Fibroblast of mammary gland (primary cell): ENCODE measurements at places on chromosomes 5 and 9.

GRCh38 chr5:43769571-43770355 lies 166.8 kb downstream of the NNT start:
- peak; percentile 96 for DNase-seq

DNA sequence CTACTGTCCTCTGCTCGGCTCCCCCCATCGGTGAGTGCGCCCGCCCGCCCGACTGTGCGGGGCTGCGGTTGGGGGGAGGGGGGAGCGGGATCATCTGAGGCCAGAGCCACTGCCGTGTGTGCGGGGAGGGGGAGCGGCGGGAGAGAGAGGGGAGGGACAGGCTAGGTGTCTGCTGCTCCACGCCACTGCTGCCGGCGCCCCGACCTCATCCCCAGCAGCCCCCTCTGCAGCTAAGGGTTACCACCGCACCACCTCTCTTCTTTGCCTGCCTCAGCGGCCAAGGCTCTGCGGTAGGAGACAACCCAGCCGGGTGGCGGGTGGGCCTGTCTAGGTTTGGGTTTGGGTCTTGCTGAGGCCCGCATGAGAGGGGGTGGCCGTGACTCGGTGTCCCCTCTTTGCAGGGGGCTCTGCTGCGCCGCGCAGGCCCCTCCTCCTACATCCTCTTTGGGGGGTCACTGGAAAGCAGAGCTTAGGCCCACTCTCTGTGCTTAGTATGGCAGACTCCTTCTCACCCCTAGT lies 670 bp upstream of the PURA start:
- no peak for DNase-seq

GRCh38 chr5:167778228-167778627 lies 513.2 kb upstream of the WWC1 start:
- DNase-seq, result no peak

DNA sequence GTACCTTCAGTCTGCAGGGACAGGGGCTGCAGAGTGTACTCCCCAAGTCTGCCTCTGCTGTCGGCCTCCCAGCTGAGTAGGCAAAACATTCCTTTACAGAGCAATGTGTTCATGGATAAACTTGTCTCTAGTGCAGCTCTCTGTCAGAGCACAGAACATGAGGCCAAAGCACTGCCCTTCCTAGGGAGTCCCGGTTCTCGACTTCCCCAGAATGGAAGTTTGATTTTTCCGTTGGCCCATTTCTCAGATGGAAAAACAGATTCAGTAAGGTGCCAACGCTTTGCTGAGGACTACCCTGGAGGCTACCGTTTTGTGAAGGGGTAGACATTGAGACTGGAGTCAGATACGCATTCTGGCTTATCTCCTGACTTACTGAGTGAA lies 422 bp upstream of the TRIM32 start:
- peak; percentile 33 for DNase-seq

GRCh38 chr5:91417219-91417618 lies 34.1 kb upstream of the ARRDC3 start:
- peak; percentile 19 for DNase-seq

DNA sequence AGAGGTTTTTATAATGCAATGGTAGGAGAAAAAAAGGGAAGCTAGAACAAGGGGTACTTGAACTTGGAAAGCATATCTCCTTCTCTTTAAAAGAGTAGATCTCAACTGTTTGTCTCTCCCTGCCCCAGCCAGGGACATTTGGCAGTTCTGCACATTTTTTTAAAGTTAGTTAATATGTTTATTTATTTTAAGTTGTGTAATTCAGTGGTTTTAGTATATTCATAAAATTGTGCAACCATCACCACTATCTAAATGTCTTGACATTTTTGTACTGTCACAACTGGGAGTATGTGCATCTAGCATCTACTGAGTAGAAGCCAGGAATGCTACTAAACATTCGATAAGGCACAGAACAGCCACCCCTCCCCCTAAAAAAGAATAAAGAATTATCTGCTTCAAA lies 103.5 kb upstream of the DPYSL3 start:
- DNase-seq, result peak; percentile 70

DNA sequence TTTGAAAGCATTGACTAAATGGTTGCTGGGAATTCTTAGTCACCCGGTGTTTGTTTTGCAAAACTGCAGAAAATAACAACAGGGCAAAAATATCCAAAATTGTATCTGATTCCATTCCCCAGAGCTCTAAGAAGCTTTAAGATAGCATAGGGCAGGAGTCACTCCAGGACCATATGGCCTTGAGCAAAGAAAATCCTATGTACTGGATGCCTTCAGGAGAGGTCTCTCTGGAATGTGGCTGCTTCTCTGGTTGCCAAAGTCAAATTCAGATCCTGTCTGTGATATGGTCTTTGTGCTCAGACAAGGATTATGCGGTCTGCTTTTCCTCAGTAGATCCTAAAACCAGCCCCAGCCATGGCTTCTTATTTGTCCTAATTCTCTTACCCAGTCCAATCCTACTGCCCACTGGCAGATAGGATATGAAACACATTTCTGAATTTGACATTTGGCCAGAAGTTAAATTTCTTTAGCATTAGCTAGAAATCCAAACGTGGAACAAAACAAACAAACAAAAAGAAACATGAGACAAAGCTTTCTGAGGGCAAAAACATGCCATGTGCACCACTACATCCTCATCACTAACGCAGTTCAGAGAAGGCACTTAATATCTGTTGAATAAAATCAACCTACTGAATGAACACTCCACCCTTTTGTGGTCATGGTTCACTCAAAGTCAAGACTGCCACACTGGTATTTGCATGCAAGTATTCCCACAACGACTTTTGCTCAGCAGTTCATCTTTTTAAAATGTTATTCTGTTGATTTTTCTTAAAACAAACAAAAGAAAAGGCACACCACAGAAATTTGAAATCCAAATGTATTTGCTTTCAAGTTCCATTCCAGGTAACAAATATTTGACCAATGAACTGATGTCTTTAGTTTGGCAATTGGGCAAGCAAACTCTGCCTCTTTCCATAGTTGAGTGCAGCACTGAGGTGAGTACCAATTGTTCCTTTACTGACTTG lies 165.7 kb downstream of the TRPM6 start:
- DNase-seq, result no peak

- DNase-seq, result no peak
These were observed 296.9 kb downstream of the ADGRV1 start for GRCh38 chr5:90855296-90856010.

DNA sequence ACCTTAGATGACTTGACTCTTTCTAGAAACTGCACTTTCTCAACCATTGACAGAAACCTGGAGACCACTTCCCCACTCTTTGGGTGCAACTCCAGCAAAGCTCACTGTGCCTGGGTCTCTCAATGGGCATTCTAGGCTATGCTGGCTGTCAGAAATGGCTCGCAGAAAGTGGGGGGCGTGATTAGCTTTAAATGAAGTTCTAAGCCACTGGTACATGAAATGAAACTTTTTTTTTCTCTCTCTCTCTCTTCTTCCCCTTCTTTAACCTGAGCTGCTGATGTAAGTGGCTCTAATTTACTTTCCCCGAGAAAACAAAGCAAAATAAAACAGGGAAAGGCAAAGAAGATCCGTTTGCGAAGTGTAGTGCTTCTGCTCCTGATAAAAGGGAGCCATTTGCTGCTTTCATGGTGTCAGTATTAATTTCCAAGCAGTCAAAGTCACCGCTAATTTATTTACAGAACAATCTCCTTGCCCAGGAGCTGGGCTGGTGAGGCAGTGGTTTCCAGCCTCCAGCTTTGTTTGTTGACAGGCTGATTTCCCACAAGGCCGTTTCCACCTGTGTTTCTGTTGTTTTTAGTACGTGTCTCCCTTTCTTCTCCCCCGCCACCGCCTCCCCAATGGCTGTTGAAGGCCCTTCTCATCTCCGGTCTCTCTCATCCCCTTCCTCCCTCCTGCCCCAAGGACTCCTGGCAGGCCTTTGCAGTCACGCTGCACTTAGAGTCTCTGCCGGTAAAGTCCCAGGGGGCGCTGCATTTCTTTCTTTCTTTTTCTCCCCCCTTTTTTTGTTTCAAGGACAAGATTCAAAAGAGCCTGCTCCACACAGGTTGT lies 422.9 kb downstream of the EBF1 start:
- no peak for DNase-seq

- DNase-seq, result no peak
These were observed 149.3 kb upstream of the MPDZ start for GRCh38 chr9:13428766-13429165.

DNA sequence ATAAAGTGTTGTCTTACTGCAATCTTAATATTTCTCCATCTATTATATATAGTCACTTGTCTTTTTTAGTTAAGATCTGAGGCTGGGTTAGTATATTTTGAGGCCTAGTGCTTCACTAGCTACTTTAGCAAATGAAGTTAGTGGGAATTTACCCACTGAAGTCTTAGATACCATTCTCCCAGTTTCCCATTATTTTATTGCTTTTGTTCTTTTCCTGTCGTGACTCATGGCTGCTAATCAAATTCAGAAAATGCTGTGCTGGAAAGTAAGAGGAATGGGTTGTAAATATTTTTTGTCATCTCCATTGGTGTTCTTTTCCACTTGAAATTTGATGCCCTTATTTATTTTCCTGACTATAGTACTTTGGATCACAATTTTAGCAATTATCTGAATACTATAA lies 14.2 kb downstream of the TCERG1 start:
- peak; percentile 46 for DNase-seq

DNA sequence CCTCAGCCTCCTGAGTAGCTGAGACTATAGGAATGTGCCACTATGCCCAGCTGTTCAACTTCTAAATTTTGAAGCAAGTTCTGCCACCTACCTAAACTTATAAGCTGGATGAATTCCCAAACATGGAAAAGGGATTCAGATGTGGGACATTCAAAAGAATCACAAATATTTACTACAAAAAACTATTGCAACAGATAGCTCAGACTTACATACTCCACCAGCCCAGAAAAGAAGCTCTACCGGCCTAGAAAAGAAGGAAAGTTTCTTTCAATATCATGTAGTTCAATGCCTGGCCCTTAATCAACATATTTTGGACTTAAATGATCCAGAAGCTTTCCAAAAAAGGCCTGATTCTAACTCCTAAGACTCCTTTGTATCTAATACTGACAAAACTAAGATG lies 23.8 kb downstream of the SH3RF2 start:
- DNase-seq, result no peak

DNA sequence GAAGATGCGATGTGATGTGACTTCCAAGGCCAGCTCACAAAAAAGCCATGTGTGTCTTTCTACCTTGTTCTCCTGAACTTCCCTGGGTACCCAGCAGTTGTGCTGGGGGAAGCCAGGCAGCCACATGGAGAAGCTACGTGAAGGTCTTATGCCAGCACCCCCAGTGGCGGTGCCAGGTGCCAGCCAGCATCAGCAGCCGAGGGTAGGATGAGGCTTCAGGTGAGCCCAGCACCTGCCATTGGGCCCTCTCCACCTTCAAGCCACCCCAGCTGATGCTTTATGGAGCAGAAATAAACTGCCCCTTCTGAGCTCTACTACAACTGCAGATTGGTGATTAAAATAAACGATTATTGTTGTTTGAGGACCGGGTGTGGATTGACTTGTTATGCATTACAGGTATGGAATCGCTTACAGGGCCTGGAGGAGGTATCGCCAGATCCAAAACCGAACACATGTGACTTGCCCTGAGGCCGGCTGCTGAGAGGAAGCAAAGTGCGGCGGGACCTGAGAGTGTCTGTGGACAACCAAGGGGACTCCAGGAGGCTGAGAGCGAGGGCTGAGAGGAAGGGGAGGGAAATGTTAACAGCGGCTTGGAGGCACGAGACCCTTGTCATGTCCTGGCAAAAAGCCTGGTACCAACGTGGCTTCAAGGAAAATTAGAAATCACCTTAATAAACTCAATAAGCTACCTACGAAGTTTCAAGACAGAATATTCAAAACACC lies 36.0 kb upstream of the OLFM1 start:
- no peak for DNase-seq

- no peak for DNase-seq
These were observed 1.3 kb downstream of the OR13J1 start for GRCh38 chr9:35868933-35869332.

- no peak for DNase-seq
These were observed 79.7 kb upstream of the ZNF366 start for GRCh38 chr5:72586788-72587530.

GRCh38 chr9:126293522-126293889 lies 33.1 kb upstream of the MVB12B start:
- DNase-seq, result no peak

- DNase-seq, result no peak
These were observed 14.6 kb upstream of the ACOT12 start for GRCh38 chr5:81408496-81408895.

DNA sequence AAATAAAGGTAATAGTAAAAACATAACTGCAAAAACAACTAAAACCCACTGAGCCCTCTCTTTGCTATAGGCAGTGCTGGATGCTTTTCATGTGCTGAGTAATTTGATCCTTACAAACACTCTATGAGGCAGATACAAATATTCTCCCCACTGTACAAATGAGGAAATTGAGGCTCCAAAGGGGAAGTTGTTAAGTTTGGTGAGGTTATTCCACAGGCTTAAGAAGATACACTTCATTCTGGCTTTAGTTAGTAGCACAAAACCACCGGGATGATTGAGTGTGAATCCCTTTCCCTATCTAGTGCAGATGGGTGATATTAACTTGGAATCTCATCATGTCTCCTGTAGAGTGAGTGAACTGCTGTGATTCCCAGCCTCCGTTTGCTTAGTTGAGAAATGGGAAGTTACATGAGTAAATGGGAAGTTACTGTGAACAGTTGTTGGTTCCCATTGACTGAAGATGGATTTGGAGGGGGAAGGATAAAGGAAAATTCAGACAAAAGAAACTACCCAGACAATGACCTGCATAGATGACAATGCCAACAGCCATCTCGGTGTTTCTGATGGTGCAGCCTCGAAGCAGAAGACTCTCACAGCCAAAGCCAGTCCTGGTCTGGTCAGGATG lies 208.3 kb downstream of the ATP10B start:
- no peak for DNase-seq

GRCh38 chr5:116593340-116593739 lies 18.7 kb upstream of the SEMA6A start:
- DNase-seq, result no peak

GRCh38 chr5:122668552-122668951 lies 106.3 kb upstream of the SNX2 start:
- no peak for DNase-seq

- peak; percentile 14 for DNase-seq
These were observed 215.2 kb downstream of the COMMD10 start for GRCh38 chr5:116299746-116300640.

DNA sequence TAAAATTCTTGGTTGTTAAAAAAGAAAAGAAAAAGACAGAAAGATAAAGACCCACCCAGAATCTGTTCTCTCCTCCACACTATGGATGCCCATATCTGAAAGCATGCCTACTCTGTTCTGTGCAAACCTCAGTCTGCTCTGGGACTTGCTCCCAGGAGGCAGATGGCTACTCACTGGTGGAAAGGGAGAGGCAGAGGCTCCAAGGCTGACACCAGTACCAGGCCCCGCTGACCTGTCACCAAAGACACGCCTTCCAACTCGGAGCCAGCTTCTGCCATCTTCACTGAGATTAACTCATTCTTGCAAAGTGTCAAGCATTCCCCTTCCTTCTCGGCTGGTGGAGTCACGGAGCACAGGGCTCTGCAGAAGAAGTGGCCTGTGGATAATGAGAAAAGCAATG lies 21.6 kb downstream of the SH3TC2 start:
- DNase-seq, result no peak
